ENCODE measurements at places on chromosomes 16 and 17.

DNA sequence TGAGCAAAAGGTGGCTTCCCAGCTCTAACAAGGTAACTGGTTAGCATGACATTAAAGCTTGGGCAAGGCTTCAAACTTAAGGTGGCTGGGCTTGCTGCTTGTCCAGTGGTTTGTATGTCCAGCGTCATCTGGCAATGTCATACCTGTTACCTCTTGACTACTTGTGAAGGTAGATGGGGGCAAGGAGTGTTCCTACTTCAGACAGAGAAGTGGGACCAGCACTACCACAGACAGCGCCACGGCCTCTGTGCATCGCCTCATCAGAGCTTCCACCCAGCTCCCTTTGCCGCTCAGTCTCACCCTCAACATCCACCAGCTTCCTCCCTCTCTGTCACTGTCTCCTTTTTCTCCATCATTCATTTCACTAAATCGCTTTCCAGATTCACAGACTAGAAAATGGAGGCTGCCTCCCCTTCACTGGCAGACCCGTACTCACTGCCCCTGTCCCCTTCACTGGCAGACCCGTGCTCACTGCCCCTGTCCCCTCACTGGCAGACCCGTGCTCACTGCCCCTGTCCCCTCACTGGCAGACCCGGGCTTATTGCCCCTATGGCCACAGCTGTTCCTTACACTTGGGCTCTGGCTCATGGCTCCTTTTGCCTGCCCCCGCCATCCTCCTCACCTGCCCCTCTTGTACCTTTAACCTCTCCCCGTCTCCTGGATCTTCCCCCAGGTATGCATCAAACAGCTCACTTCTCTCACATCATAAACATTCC, 14.8 kb downstream of the CYB5D2 start:
- no peak for DNase-seq

GRCh38 chr17:73667181-73667959, 23.1 kb upstream of the SDK2 start:
- no peak for DNase-seq

DNA sequence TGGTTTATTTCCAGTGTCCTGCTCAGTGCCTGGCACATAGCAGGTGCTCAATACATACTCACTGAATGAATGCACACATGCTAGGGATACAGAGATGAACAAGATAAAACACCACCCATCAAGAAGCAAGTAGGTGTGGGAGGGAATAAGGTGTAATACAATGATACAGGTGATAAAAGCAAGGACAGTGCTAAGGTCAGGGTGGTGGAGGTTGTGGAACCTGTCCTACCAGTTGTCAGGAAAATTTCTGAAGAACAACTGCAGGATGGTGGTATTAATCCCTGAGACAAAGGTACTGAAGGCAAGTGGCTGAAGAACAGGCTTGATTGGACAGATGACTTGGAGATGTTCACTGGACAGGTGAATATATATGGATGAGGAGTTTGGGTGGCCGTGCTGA, 1.8 kb downstream of the KNOP1 start:
- DNase-seq, result no peak

- no peak for DNase-seq
These were observed 332.8 kb downstream of the MAF start for GRCh38 chr16:79267781-79268180.

DNA sequence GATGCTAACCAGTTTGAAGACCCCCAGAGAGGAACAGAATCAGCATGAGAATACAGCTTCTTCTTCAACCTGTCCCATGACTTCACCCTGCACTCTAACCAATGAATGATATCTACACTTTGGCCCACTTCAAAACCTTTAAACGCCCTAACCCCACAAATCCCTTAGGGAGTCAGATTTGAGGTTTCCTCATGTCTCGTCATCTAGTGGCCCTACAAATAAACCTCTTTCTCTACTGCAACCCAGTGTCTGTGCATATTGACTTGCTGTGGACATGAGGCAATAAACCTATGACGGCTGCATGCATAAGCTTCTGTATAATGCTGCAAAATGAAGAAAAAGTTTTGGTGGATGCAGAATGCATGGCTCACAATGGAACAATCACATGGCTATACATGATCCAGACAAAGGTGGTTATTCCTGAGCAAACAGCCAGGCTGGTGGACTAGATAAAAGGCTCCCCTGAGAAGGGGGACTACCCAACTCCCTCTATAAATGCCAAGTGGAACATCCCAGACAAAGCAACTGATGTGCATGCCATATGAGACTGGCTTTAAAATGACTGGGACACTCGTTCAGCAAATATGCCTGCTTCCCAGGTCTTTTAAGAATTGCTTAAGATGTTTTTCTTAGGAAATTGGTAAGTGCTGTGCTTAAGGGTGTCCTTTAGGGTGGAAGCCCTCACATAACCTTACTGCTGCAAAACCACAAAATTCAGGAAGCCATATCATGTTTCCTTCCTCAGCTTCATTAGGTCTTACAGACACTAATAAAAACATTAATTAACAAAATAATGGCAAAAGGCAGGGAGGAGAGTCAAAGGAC, 12.2 kb downstream of the N4BP1 start:
- DNase-seq, result no peak

DNA sequence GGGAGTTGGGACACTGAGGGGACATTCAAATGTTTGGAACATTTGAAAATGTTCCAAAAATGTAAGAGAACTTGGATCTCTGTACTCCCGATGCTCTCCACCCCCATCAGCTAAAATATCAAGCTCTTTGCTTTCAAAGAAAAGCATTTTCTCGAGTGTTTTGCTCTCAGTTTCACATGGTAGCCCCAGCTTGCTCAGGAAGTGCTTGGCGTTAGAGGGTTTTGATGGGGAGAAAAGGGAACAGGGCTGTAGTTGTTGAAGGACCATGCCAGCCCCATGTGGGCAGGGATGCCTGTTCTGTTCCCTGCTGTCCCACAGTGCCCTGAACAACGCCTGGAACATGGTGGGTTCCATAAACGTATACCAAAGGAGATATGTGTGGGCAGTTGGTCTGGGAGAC, 37.0 kb downstream of the RAI1 start:
- DNase-seq, result no peak

DNA sequence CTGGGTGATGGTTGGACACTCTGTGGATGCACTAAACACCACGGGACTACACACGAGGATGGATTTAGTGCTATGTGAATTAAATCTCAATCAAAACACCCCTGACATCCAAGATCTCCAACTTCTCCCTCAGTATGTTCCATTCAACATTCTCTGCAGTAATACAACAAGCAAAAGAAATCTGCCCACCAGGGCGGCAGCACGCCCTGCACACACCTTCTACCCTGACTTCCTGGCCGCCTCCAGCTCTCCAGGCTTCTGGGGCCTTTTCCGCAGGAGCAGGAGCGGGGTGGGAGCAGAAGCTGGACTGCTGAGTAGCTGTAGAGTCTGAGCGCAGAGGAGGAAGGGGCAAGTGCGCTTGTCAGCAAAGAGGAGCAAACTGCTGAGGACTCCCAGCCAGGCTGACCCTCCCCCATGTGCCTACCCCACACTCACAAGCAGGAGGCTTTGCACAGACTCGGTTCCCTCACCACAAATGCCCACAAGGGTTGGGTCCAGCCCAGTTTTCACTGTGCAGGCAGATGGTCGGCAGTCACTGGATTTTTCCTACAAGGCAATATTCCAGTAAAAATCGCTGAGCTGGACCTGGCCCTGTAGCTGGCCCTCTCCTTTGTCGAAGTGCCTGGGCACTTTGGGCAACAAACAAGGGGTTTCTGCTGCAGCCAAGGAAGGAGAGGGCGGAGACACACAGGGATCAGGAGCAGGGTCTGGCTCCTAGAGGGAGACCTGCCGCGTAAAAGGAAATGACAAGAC, 22.8 kb downstream of the ZDHHC7 start:
- DNase-seq, result no peak

DNA sequence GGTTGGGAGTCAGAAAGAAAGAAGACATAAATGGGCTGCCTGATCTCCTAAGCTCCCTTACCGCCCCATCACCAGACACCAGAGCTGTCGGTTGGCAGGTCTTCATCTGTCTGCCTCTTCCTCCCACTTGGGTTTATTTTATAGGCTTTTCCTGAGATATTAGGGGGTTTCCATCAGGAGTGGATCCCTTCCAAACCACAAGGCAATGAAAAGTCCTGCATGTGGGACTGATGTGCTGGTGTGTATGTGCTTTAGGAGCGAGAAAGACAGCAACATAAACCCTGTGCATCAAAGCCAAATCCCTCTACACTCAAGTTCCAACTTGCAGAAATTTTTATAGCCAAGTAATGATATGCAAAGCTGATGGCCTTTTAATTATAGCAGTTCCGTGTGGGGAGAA, 389.5 kb downstream of the SLC39A11 start:
- DNase-seq, result no peak

DNA sequence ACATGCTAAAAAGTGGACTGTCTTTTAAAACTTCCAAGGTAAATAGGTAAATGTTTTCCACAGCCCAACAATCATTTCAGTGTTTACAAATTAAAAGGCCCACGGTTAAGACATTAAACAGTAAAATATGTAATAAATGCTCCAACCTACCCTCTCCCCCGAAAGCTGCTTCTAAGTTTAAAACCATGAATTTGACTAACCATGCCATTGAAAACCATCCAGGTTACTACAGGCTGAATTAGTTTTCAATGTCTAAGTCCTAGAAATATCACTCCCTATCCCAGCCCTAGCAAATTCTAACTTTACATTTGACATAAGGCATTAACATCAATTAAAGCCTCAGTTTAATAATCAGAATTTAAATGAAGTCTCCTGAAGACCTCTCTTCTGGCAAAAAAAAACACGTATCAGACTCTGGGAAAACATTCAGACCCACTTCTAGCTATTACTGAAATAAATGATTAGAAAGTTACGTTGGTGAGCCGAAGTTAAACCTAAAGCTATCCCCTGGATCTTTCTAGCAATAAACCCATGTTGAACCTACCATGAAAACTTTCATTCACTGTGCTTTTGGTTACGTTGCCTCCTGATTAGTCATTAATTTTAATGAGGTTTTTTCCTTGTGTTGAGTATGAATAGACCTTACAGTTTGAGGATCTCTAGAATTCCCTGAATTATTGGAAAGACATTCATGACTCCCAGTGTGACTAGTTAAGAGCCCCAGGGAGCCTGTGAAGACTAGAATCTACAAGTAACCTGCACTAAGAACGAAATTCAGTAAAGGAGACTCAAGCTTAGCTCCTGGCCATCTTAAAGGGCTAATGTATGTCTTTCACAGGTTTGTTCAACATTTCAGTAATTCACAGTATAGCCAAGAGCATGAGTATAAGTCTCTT, 1.7 kb upstream of the POLG2 start:
- no peak for DNase-seq

DNA sequence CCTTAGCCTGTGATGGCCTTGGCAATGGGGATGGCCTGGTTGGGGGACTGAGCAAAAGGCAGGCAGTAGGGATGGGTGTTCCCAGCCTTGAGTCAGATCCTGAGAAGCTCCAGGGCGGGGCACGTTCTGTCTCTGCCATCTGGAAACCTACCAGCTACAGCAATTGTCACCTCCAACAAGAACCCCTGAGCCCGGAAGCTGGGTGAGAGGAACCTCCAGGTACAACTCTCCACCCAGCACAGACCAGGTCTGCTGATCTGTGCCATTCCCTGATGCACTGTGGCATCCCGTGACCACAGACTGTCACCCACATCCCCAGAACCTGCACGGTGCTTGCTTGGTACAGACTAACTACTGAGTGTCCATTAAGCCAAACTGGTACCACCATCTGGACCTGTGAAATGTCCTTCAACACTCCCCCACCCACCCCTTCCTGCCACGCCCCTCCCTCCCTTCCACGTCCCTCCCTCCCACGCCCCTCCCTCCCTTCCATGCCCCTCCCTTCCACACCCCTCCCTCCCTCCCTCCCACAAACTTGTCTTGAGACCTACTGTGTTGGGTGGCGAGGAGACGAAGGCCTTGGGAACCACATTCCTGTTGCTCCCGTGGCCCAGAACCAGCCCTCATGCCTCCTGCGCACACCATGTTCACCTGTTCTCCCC, 16.6 kb downstream of the MYO15B start:
- no peak for DNase-seq

- no peak for DNase-seq
These were observed 5.5 kb downstream of the TMEM132E start for GRCh38 chr17:34584805-34585416.

DNA sequence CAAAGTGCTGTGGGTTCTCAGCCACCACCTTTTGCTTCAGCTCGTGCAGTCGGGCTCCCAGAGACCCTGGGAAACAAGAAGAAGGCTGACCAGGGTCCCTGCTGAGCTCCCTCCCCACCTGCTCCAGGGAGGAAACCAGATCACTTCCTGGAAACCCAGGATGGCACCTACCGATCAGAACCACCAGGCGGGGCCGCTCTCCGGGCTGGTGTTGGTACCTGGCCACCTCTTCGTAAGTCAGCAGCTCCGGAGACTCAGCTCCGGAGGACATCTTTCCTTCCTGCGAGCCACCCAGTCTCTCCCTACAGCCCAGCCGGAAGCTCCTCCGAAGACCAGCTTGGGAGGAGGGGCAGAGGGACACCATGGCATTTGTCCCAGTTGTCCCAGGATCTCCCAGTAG, 18.9 kb downstream of the MPP3 start:
- no peak for DNase-seq

GRCh38 chr17:9880582-9880999, 24.5 kb downstream of the RCVRN start:
- DNase-seq, result no peak

DNA sequence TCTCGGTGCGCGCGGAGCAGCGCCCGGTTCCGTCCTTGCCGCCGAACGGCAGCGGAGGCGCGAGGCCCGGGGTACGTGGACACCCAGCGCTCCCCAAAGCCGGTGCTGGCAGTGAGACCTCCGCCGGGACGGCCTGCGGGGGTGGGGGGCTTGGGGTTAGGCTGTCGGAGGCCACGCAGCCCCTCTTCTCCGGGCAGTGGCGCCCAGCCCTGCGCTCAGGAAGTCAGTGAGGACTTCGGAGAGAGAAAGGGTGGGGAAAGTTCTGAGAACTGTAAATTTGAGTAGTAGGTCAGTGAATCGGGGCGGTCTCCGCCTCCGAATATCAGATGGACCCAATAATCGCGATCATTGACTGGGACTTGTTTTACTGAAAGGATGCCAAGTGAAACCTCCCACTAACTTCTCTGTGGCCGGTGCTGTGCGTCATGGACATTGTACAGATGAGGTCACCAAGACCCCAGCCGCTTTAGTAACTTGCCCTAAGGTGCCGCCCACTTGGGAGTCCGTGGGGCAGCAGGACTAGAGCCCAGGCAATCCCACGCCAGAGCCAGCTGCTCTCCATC, 468 bp downstream of the IL4R start:
- DNase-seq, result no peak

Measured in liver (tissue), 10 donors.